Right renal cortex interstitium (tissue), 3 donors: ENCODE measurements at places on chromosomes 13 and 19. TPM values are rescaled to one million over a fixed set of nuclear protein-coding genes. Genes with fewer than 3 reads are reported as not detected.

DNA sequence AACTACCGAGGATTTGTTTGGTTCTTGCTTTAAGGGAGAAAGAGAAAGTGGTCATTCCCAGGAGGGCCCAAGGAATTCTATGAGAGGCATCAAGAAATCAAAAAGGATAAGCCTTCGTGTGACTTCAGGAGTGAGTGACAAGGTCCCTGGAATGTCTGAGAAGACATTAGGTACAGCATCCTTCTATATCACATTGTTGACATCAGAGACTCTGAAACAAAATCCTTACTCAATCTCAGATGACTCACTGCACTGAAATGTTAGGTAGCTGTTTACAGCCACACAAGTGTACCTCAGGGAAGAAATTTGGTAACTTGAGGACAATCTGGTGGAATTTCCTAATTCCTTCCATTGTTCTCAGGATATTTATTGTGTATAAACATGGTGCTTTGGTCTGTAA is 7.9 kb upstream of the LGALS14 start:
- DNase-seq = no peak

DNA sequence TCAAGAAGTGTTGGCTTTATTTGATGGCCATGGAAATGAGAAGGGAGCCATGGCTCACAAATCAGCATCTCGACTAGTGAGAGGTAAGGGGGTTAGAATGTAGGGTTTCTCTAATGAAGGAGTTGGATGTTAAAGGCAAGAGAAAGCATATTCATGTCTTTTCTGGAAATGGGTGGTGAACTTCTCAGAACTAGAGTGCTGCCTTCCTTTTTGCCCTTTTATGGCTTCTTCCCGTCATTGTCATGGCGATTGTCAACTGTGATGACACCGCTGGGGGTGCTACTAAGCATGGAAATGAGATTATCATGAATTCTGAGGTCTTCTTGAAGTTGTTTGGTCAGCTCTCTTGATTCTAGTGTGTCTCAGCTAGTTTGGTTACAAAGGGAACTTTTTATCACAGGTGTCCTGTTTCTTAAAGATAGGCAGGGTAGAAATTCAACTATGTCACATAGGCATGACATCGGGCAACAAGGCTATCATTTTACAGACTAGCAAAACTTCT is 180.4 kb downstream of the LIG4 start:
- DNase-seq = no peak

DNA sequence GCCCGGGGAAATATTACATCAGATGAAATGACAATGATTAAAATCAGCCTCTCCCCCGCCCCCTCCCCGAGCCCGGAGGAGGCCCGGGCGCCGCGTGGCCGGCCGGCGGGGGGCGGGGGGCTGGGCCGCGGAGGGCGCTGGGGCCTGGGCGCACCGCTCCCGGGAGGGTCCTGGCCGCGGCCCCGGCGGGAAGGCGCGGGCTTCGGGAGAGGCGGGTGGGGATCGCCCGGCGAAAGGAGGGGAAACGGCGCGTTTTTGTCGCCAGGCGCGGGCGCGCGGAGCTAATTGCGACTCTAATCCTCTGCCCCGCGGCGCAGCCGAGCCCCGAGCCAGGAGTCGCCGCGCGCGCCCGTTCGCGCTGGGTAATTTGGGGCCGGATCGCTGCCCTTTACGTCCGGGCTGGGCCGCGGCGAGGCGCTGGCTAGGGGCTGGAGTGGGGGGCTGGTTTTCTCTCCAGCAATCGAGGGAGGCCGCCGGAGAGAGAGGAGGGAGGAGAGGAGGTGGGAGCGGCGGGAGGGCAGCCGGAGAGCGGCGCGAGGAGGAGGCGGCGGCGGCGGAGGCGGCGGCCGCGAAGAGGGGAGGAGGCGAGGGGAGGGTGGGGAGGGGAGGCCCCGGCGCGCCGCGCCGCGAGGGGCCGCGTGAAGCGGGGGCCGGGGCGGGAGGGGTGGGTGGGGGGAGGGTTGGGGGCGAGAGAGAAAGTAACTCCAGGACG is at the start of gene KCTD15:
TSS of gene KCTD15 (plus strand) at position 707 of the 712 bp plus-strand sequence. CDS start 3,585 bp downstream, outside the sequence.
- no peak for DNase-seq

The VWA8 gene
- polyA plus RNA-seq = 21.5 TPM
